ENCODE measurements at places on chromosomes 16 and 17.

GRCh38 chr16:61813339-61813738, 222.9 kb downstream of the CDH8 start:
- DNase-seq = no peak

DNA sequence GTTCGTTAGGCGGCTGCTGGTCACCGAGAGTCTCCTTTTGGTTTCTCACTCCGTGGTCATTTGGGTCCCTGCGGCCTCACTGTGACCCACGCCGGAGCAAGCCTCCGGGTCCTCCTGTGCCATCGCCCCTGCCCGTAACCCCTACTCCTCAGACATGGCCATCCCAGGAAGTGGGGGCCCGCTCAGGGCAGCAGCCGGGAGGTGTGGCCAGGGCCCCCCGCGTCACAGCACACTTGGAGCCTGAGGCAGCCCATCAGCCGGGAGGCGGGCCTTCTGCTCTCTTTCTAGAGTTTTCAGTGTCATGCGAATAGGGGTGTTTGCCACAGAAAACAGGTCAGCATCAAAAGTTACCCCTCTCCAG, 7.9 kb upstream of the WFIKKN1 start:
- DNase-seq = no peak

DNA sequence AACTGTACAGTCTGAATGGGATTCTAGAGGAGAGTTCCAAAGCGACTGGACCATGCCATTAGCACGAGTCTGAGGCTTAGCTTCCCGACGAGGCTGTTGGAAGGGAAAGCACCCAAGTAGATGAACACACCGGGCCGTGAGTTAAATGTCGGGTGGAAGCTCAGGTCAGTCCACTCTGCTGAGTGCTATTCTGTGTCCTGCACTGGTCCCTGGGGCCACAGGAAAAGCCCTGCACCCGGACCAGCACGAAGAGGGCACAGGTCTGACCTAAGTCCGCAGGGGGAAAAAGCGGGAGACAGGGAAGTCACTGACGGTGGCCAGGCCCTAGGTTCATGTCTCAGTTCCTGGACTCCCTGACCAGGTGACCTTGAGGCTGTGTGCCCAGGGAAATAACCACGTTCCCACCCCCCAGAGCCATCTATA, 44.1 kb upstream of the RBFOX3 start:
- no peak for DNase-seq

GRCh38 chr16:80994451-80994850, 12.2 kb downstream of the CMC2 start:
- no peak for DNase-seq

DNA sequence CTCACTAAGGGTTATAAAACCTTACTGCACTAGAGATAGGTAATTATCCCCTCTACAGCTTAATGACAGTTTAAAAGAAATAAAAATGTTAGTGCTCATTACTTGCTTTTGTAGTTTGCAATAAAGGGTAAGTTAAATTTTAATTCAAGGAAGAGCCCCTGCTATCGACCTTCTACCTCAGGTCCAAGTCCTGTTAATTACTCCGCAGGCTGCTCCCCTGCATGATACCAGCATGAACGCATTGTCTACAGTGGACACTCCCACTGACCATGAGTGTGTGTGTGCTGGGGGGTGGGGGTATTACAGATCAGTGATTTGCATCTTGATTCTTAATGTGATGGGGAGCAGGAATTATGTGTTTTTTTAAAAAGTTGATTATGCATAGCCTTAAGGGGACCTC, 103.1 kb downstream of the AATF start:
- DNase-seq = no peak

DNA sequence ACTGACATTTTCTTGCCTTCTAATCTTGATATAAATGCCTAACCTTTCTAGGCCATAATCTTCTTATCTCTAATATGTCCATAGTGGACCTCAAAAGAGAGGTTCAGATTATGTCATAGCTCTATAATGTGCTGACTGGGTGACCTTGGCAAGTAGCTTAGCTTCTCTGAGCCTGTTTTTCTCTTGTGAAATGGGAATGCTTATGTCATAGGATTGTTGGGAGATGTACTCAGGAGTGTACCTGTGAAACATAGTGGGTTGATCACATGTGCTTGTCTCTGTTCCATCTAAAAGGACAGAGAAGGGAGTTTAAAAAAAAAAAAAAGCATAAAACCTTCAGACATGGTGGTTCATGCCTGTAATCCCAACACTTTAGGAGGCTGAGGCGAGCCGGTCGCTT, 2.4 kb downstream of the MED9 start:
- no peak for DNase-seq

- DNase-seq = no peak
Measured at GRCh38 chr17:70288540-70289290, 119.4 kb downstream of the KCNJ2 start.

DNA sequence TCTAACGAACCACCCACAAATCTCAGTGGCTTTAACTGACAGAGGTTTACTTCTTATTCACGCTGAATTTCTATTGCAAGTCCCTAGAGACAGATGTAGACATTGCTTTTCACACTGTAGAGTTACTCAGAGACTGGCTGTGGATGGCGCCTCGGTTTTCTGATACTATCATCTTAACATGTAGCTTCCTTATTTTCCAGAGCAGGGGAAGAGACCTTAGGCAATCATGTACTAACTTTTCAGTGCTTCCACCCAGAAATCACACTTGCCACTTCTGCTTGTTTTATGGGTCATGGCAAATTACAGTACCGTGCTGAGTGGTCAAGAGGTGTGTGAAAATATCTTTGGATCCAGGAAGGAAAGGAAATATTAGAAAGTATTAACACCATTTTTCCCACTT, 65.4 kb downstream of the MAF start:
- no peak for DNase-seq

DNA sequence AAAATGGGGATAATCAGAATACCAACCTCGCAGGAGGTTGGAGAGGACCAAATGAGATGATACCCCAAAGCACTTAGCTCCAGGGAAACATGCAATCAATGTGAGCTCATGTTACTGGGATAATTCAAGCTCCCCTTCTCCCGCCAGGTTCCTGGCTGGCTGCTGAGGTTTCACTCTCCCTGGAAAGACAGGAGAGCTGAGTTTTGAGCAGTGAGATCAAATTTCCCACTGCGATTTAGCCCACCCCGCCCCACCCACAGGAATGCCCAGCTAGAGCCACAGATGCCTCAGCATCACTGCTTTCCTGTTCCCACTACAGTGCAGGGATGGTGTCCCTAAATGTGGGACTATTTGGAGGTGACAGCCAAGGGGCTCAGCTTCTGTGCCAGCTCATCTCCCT, 56.7 kb downstream of the ZNF423 start:
- no peak for DNase-seq

- no peak for DNase-seq
Measured at GRCh38 chr17:76513306-76513692, 12.1 kb upstream of the RHBDF2 start.

- no peak for DNase-seq
Measured at GRCh38 chr16:64900517-64900916, 221.3 kb downstream of the CDH11 start.

GRCh38 chr17:1126250-1126797, 53.5 kb downstream of the ABR start:
- no peak for DNase-seq

DNA sequence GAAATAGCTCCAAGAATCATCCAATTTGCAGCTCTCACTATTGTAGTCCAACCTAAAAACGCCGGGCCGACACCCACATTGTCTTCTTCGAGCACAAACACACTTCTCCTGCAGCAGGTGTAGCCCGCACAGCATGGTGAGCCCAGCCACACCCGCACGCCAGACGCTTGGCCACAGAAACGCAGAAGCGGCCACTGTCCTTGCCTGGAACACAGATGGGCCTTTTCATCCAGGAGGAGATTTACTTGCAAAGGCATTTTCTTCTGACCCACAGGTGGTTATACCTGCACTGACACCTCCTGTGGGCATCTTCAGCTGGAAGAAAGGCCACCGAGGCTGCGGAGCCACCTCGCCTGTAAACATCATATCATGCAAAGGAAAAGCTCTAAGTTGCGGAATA, 98.4 kb downstream of the ADCY9 start:
- no peak for DNase-seq

DNA sequence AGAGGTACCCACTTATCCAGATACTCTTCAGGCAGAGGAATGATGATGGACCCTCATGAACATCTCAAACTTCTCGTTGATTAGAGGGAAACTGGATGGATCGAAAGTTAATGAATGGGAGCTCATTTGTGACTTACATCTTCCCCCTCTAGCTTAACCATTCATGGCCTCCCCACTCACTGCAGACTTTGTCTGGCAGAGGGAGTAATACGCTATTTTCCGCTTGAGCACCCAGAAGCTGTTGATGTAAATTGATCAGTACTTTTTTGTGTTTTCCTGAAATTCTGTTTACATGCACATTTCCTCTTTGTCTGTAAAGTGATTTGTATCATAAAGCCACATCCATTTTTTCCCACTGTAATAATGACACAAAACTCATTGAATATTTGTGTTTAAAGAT, 239.1 kb upstream of the RBFOX1 start:
- DNase-seq = no peak

- no peak for DNase-seq
Measured at GRCh38 chr17:45129426-45129939, 2.8 kb downstream of the PLCD3 start.

DNA sequence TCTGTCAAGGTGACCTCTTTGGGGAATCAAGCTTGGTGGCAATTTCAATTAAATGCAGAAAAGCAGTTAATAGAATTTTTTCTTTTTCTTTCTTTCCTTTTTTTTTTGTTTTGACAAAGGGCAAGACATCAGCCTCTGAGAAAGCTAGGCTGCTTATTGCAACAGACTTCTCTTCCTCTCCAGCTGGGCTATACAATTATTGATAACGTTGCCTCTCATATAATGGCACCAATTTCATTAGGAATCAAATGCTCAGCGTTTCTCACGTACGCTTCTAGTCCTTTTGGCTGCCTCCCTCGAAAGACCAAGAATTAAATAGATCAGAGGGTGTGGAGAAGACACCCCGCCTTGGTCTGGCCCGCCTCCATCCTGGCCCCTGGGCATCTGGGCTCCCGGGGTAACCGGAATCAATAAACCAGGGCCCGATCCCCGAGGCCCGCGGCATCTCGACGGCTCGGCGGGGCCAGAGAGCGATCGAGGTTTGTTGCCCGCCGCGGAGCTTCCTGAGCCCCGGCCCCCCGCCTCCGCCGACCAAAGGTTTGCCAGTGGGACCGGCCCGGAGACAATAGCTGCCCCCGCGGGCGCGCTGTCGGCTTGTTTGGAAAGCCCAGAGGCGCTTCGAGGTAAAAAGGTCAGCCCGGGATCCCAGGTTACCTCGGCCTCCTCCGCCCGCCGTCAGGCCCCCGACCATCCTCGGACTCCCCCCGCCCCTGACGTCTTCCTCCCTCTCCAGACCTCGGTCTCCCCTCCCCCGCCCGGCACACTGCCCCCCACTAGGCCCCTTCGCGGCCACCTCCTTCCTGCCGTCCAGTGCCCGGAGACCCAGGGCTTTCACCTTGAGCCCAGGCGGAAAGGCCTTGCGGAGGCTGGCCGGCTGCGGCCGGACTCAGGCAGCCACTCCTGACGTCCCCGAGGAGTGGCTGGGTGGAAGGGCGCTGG, 3.9 kb downstream of the HOXB1 start:
- DNase-seq = no peak

GRCh38 chr17:63479495-63480184, 2.8 kb downstream of the ACE start:
- DNase-seq = peak; percentile 57
